NCI-H2171 (cell line): ENCODE measurements at places on chromosomes 7 and 10.

DNA sequence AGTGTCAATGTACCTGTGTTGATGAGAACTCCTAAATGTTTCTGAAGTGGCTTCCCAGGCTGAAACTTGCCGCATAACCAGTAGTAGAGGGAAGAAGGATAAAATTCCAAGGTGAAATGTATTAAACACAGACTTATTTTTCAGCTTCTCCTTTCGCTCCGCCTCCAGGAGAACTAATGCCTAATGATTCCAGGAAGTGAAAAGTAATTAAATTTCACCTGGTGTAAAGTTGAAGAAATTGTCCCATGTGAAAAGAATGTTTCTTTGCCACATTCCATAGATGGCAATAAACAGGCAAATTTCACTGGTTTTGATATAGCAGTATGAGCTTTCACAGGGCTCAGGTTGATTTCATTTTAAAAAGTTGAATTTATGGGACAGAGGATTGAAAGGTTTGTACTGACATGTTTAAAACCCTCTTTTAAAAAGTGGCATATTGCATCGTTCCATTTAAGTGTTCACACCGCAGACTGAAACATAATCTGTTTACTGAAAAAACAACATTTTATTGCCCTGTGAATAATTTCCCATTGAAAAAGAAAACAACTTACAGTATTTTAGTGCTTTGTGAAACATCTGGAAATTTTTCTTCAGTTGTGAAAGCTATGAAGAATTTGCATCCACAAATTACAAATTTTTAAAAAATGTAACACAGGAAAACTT, 453.4 kb upstream of the NFE2L3 start:
- no peak for DNase-seq

- DNase-seq = peak; percentile 77
Observed at GRCh38 chr7:36115448-36116321, 37.4 kb upstream of the EEPD1 start.

GRCh38 chr7:43915907-43916306, 9.5 kb upstream of the URGCP start:
- DNase-seq = no peak

DNA sequence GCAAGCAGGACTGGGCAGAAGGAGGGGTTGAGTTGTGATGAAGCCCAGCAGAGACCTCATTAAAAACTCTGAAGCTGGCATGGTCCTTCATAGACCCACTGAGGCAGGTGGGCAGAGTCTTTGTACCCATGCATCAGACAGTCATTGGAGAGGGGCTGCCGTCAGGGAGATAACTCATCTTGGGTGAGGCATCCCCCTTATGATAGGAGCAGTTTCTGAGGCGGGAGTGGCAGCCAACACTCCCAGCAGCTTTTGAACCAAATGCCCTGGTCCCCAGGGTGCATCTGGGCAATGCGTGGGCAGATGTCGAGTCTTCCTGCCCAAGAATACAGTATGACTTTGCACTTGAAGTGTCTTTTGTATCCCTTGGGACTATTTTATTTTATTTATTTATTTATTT, 68.1 kb downstream of the HTR5A start:
- peak; percentile 12 for DNase-seq

DNA sequence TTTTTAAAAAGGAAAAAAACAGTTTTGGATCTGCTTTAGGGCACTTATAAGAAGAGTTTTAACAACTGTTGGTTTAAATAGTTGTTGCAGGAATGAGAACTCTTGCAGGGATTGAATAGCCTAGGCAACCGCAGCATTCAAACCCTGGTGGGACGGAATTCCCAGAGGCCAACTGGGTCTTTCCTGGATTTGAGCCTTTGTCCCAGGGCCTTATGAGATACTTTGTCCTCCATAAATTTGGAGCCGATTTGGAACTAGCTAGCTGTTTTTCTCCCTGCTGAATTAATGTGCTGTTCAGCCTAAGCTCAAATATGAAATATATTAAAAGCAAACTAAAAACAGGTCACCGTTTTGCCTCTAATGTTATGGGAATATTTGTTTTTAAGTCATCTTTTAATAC, 109.6 kb downstream of the LRMDA start:
- DNase-seq = no peak

DNA sequence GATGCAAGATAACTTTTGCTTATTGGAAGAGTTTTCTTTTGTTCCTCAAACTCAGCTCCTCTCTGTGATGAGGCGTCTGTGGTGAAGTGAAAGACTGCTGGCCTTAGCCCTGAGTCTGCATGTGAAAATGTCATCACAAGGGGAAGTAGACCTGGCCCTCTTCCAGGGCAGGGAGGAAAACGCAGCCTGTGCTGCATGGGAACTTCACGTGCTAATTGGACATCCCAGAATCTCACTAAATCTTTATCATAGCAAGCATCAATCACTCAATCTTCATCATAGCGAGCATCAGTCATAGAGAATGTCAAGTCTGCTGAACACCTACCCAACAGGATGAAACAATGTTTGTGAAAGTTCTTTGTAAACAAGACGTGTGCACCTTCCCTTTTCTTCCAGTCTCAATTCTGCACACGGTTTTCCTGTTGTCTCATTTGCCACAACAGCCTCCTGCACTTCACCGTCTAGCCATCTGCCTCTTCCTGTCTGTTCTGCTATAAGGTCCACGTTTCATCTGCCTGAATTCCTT, 314.6 kb downstream of the FRMD4A start:
- DNase-seq = no peak

GRCh38 chr10:121099592-121099991, 248.4 kb downstream of the WDR11 start:
- DNase-seq = no peak

DNA sequence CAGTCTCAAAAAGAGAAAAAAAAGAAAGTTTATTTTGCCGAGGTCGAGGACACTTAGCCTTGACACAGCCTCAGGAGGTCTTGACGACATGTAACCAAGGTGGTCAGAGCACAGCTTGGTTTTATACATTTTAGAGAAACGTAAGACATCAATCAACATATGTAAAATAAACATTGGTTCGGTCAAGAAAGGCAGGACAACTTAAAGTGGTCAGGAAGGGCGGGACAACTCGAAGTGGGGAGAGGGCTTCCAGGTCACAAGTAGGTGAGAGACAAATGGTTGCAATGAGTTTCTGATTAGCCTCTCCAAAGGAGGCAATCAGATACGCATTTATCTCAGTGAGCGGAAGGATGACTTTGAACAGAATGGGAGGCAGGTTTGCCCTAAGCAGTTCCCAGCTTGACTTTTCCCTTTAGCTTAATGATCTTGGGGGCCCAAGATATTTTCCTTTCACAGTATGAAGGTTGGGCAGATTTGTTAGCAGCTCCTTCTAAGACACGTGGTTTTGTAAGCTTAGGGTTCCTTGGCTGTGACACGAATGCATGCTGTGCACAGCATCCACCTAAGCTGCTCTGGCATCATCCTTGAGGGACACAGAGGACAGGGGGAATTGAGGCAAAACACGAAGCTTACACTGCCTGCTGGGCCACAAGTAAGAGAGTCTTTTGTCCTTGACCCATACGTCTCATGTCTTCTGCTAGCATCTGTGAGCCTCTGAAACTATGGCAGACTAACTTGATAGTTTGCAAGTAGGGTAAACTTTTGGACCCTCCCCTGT, 3.3 kb upstream of the VDAC2 start:
- no peak for DNase-seq
